Vagina (tissue), 2 donors: ENCODE measurements at places on chromosomes 2 and 18.

DNA sequence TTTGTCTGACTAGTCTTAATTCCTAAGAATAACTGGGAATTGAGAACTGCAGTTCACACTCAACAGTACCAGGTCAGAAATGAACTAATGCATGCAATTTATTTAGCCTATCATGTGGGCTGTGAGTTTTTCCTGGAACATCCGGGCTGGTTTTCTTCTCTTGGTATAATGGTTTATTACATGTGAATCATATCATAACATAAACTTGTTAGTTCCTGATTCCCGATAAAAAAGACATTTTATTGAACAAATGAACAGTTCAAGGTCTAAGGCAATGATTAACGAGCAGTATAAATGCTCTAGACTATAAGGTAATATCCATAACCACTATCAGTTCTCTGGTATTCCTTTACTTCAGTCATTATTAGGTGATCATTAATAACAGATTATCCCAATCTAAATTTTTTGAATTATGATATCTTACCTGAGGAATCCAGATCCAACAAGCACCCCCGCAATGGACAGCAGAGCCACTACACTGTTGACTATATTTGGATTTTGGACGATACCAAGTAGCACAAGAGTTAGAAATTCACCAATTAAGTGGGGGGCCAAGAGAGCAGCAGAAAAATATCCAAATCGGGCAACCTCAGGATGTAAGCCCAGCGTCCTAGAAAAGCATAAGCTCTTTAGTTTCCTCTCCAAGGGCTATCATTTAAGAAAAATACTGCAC lies 19.0 kb downstream of the ABCG5 start:
- DNase-seq, result no peak

DNA sequence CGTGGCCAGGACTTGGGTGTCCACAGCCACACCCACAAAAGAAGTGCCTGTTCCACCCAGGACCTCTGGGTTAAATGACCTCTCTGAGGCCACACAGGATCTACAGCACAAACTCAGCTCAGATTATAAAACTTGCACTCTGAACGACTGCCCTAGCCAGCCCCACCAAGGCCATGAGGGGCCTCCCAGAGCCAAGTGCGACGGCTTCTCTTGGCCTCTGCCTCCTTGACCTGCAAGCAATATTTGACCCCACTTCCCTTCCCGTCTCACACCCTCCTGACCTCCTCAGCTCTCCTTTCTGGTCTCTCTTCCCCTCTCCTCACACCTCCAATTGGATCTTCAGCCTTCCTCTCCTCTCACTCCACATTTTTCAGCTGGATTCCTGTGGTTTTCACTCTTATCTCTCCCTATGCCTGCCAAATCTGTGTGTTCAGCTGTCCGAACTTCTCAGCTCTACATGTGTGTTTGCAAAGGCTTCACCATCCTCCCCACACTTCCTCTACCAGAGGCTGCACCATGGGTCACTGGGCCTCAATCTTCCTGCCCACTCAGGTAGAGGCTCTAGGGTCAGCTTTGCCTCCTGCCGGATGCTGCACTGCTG lies 25.3 kb upstream of the STEAP3 start:
- no peak for DNase-seq

GRCh38 chr2:47277187-47277586 lies 122.1 kb upstream of the STPG4 start:
- no peak for DNase-seq

GRCh38 chr2:118813111-118813510 lies 34.3 kb downstream of the EN1 start:
- no peak for DNase-seq
